Amygdala (tissue), 56 donors: ENCODE measurements at places on chromosomes 3 and 15.

DNA sequence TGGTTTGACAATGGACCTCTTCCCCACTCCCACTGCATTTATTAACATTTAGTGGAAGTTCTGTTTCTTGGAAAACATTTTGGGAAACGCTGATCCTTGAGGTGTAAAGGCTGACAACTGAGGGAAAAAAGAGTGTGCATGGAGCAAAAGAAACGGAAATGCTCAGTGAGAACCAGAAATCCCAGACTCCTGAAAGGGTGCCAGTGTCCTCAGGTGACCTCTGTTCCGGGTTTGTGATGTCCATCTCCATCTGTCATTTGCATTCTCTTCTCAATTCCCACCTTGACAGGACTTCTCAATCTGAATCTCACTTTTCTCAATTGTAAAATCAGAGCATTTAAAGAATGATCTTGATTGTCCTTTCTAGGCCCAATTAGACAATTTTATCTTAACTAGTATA lies 71.1 kb upstream of the FAM3D start:
- no peak for DNase-seq

GRCh38 chr3:59555593-59556315 lies 505.9 kb upstream of the CFAP20DC start:
- DNase-seq: no peak

GRCh38 chr3:25362118-25362517 lies 65.9 kb upstream of the RARB start:
- DNase-seq: no peak

GRCh38 chr3:183295211-183295610 lies 42.2 kb downstream of the B3GNT5 start:
- DNase-seq: no peak

DNA sequence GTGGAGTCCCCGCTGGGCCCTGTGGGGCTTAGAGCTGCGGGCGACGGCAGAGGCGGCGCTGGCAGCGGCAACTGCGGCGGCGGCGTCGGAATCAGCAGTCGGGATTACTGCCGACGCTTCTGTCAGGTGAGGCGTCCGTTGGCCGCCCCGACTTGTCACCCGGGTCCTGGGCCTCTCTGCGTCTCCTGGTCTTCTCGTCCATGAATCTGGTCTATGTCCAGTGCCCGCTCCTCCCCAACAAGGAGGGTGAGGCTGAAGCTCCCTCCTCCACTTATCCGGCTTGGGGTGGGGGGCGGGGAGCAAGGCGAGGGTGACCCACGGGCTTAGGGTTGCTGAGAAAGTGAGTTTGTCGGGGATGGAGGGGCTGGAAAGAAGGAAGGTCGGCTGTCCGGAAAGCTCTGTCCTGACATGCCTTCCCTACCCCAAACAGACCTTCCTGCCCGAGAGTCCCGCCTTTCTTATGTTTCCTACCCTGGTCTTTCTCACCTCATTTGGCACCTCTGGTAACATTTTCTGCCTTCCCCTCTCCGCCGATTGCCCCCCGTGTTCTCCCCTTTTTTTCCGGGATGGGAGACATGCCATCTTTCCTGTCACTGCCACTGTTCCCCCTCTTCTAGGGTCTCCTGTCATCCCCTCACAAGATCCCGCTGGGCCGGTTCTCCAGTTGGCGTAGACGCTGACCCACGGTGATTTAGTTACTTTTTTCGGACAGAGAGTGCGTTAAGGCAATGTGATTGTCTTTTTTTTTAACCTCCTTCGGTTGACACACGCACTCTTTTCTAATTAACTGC lies 520 bp downstream of the ZNF654 start:
- peak; percentile 65 for DNase-seq

DNA sequence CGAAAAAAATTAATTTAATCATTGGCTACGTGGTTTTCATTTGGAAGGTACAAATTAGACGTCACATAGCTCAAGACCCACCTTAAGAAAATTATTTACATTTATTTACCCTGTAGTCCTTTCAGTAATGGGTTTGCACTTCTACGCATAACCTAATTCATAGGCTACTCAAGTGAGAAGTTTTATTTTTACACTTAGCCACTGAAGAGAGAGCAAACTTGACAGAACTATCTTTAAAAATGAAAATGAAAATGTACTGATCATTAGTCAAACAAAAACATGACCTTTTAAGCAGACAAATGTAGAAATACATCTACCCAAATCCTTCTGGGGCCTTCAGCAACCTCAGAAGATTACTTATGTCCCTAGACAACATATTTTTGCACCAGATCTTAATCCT lies 269.4 kb upstream of the TTC14 start:
- DNase-seq: no peak

DNA sequence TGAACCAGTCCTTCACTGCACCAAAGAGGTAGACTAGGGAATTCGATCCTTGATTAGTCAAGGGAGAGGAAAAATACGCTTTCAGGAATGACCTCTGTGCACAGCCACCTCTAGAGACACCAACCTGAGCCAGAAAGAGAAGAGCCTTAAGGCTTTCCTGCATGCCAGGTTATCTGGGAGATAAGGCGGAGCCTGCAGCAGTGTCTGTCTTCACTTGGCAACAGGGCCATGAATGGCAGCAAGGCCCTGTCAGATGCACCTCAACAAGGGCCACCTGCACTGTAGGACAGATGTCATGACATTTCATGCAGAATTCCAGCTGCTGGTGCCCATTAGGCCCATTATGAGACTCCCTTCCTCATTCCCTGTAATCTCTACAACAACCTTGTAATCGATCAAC lies 88.1 kb downstream of the MEX3B start:
- no peak for DNase-seq

DNA sequence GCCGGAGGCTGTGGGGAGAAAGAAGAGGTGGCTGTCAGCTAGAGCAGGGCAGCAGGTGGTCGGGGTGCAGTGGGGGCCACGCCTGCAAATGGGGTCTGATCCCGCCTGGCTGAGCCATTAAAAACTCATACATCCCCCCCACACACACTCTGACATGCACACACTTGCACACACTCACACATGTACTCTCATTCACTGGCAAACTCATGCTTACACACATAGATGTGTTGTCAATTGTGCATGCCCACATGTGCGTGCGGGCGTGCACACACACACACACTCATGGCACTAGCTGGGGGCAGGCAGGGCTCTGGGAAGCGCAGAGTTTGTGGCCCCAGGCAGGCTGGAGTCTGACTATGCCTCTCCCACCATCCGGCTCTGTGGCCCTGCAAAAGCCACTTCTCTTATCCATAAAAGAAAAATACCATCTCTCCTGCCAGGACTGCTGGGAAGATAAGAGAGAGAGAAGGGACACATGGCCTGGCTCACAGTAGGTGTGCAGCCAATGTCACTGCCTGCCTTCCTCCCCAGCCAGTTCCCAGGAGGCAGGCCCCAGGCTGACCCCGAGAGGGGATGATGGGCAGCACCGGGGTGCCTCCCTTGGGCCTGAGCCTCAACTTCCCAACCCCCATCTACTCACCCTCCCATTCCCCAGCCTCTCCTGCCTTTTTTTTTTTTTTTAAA lies 163.5 kb upstream of the LINGO1 start:
- no peak for DNase-seq

- no peak for DNase-seq
Measured at GRCh38 chr15:70180186-70180875, 82.6 kb upstream of the TLE3 start.

DNA sequence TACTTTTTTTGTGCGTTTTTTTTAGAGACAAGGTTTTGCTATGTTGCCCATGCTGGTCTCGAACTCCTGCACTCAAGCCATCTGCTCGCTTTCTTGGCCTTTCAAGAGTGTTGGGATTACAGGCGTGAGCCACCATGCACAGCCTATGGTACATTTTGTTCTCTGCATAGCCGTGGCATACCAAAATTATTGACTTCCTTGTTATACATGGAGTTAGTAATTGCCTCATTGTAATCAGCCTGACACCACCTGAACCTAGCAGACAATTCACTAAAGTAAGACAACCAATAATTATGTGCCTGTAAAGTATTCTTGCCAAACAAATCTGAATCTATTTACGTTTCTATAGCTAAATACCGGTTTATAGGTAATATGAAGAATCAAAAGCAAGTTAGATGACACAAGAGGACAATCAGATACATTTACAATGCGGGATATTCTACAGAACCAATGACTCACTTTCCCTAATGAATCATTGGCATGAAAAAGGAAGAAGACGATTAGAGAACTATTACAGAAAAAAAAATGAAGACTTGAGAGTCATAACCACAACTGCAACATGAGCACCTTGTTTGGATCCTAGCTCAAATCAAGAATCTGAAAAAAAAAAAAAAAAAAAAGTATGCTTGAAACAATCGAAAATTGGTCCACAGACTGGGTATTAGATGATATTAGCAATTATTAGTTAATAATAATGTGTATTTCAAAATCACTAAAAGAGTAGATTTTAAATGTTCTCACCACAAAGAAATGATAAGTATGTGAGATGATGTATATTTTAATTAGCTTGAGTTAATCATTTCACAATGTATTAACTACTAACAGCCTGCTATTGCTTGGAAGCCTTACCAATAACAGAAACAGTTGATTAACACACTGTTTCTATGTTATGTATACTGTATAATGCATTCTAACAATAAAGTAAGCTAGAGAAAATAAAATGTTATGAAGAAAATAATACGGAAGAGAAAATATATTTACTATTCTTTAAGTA lies 7.1 kb downstream of the GUCA1C start:
- no peak for DNase-seq

DNA sequence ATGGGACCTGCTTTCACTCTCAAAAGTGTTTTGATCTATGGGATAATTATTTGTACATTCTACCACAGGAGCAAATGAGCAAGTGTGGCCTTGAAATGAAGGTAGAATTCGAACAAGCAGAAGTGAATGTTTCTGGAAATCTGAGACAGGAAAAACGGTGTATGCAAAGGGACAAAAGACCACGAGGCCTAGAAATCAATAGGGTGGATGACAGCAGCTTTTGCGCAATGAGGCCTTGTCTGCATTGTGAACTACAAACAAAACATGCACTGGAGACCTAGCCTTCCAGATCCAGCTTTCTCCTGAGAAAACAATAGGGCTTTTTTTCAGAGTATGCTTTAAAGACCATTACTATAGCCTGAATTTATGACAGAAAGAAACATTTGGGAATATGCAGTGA lies 1137.0 kb downstream of the ROBO2 start:
- no peak for DNase-seq

- DNase-seq: no peak
Measured at GRCh38 chr3:10280571-10280970, 12.2 kb downstream of the GHRL start.

DNA sequence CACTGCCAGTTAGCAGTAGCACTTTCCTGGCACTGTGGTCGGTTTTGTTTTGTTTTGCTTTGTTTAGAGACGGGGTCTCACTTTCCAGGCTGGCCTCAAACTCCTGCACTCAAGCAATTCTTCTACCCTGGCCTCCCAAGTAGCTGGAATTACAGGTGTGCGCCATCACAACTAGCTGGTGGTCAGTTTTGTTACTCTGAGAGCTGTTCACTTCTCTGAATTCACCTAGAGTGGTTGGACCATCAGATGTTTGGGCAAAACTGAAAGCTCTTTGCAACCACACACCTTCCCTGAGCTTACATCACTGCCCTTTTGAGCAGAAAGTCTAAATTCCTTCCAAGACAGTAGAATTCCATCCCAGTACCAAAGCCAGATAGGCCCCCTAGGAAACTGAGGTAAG lies 22.6 kb downstream of the CLDN18 start:
- DNase-seq: no peak

DNA sequence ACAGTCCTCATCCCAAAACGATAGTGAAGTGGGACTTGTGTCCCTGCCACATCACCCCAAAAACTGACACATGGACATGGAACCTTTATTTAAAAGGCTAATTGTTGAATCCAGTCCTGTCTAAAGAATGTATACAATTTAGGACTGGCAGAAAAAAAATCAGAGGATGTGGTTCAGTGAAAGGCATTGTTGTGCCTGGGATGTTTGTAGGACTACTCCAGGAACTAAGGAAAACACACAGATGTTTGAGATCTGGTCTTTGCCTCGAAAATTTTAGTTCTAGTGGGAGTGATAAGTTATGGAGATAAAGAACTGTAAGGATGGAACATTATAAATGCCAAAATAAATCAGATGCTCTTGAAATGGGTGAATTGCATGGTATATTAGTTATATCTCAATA lies 27.2 kb downstream of the VGLL4 start:
- DNase-seq: no peak

- DNase-seq: no peak
Measured at GRCh38 chr3:179269152-179269707, 18.3 kb upstream of the KCNMB3 start.

GRCh38 chr3:71462586-71462985 lies 120.9 kb downstream of the FOXP1 start:
- no peak for DNase-seq

- no peak for DNase-seq
Measured at GRCh38 chr3:64095802-64096201, 72.5 kb upstream of the PSMD6 start.

- no peak for DNase-seq
Measured at GRCh38 chr3:102229062-102229655, 205.7 kb upstream of the ZPLD1 start.

DNA sequence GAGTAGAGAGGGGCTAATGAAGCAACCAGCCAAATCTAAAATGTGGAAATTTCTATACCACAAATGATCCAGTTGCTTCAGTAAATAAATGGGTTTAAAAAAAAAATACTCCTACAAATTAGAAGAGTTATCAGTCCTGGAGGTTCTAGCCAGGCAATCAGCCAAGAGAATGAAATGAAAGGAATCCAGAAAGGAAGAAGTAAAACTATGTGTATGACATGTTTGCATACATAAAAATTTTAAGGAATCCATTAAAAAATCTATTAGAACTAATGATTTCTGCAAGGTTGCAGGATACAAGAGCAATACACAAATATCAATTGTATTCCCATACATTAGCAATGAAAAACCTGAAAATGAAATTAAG lies 9.6 kb downstream of the MESP2 start:
- no peak for DNase-seq

GRCh38 chr15:53802672-53803071 lies 43.2 kb upstream of the WDR72 start:
- DNase-seq: no peak

DNA sequence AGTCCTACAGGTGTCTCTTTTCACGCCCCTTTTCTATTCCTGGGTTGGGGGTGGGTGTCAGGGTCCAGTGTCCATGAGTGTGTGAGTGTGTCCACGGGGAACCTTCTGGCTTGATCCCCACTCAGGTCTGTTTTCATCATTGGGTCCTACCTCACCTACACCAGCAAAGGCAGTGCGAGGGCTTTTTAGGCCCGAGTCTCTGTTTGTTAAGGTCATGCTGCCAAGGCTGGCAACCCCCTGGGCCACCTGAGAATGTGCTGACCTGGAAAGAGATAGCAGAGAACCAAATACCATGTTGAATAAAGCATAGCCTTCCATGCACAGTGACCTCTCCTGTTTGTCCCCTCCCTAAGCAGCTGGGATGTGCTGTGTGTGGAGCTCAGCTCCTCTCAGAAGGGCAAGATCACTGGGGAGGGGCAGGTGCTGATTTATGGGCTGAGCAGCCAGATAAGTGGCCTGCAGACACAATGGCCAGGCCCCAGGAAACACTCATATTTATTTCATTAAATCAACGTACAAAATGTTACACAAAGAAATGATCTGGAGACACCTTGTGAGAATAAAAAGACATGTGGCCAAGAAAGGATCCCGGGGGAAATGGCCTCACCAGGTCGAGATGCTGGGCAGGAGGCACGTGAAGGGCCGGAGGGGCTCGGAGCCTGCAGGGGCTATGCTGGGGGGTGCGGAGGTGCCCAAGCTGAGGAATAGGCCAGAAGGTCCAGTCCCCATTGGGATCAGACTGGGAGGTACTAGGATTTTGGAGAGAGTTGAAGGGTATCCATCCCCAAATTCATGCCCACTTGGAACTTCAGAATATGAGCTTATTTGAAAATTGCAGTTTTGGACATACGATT lies 36.1 kb downstream of the RAB6B start:
- DNase-seq: no peak

- no peak for DNase-seq
Measured at GRCh38 chr3:43867436-43868072, 176.8 kb downstream of the ABHD5 start.

- DNase-seq: no peak
Measured at GRCh38 chr3:104855702-104856101, 511.0 kb upstream of the ALCAM start.
